ENCODE measurements at places on chromosomes 7 and 10. TPM values are rescaled to one million over a fixed set of nuclear protein-coding genes. Genes with fewer than 3 reads are reported as not detected.

The IL15RA gene
- 6.0 TPM for total RNA-seq

The PSD gene
- total RNA-seq = 0.93 TPM

The TAS2R41 gene
- total RNA-seq = not detected

The PAPOLB gene
- 0.05 TPM for total RNA-seq

The NOD1 gene
- total RNA-seq = 7.0 TPM

The ADAM22 gene
- total RNA-seq = 1.9 TPM

The ZC3HAV1 gene
- 6.8 TPM for total RNA-seq

The CSGALNACT2 gene
- 7.1 TPM for total RNA-seq

DNA sequence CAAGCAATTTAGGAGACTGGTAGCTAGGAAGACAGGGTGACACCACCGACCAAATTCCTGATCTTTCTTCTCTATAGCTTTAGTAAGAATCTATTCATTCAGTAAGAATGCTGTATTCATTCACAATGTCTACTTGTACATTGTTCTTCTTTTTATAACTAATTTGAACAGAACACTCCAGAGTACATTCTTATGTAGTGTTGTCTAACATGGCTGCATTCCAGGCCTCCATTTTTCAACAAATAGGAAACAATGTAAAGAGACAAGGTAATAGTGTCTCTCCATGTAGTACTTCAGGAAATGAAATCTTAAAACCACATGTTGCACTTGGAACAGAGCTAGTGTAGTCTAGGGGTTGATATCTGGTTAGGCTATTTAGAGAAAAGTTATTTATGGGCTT, 1.8 kb downstream of the VCL start:
- DNase-seq = no peak

DNA sequence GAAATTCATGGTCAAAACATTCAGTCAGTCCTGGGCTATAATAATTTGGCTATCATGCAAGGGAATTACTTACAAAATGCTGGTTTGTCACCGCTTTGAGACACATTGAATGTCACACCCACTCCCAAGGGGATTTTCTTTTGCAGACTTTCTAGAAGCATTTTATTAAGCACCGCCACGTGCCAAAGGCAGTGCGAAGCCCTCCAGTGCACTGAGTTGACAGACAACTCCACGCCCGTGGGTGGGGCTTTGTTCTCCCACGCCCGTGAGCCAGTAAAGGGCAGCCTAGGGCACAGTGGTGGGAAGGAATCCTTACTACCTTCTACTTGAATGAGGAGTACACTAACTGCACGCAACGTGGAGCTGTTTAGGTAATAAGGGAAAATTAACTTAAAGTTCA, 515.8 kb downstream of the KCNMA1 start:
- DNase-seq = no peak

- no peak for DNase-seq
These were observed 10.5 kb downstream of the DDX56 start for GRCh38 chr7:44563171-44563679.

DNA sequence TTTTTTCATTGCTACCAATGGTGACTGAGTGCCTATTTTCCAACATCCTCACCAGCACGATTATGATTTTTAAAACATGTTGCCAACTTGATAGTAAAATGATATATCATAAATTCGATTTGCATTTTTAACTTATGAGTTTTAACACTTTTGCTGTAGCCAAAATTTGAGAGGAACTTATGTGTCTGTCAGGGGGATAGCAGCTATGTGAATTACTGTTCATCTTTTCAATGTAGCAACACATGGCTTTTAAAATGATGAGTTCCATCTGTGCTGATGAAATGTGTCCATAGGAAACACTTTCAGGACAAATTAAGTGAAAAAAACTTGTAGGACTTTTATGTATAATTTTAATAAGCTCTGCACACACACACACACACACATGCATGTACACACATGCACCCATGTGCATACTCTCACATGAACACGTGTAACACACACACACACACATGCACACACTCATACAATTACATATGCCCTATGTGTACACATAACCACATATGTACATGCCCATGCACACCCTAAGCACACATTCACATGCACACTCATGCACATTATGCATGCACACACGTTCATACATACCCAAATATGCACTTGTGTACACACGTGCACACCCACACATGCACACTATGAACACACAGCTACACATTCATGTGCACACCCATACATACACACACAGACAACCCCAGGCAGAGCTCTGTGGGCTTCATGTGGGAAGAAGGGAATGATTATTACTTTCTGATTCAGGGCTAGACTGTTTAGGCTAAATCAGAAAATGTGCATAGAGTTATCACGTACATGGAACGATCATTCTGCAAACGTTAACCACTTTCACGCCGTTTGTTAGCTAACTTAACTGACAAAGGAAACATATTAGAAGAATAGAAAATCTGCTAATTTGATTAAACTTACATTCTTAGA, 68.9 kb downstream of the C10orf143 start:
- no peak for DNase-seq

DNA sequence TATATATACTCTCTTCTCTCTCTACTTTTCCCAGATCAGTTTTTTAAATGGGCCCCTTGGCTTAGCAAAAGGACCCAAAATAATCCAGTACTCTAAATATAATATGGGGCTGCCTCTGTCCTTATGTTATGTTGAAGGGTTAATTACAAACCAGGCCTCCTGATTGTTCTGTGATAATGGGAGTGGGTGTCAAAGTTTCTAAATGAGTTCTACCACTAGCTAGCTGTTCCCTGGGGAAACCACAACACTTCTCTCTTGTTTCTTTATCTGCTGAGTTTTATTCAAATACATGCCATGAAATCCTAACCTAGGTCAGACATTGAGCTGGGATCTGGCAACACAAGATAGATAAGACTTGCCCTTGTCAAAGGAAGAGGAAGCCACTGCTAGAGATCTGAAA, 3.8 kb downstream of the HTR5A start:
- DNase-seq = no peak

- DNase-seq = no peak
These were observed 5.3 kb upstream of the C1GALT1 start for GRCh38 chr7:7177044-7177517.

- no peak for DNase-seq
These were observed 73.2 kb downstream of the VCL start for GRCh38 chr10:74071157-74071556.

- no peak for DNase-seq
These were observed 163.8 kb upstream of the NPVF start for GRCh38 chr7:25391961-25392587.

DNA sequence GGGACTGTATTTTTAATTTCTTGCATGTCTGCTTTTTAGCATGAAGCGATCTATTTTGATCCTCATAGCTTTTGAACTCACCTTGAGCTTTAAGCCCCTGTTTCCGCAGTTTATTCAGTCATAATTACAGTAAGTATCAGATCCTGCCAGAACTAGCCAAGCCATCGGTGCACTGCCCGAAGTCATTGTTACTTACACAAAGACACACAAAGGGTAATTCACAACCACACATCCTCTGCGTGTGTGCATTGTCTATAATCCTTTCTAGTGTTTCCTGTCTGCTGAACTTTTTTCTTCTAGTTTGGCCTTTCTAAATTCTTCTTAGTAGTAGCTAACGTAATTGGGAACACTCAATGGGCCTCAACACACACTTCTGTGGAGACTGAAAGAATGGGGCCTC, 133.0 kb downstream of the SFMBT2 start:
- DNase-seq = no peak

DNA sequence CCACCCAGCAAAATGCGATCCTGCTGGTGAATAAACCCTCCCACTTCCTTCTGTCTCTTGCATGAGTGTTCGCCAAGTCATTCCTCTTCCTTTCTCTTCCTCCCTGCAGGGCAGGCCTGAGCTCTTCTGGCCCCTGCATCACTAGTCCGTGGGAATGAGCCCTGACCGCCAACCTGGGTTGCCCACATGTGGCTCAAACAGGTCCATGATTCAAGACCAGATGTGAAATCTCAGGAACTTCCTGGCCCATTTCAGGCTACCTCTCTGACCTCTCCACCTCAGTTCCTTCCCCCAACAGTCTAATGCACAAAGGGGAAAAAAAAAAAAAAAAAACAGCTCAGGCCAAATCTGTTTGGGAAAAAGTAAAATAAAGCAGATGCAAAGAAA, 5.4 kb upstream of the YWHAG start:
- no peak for DNase-seq

GRCh38 chr7:39696631-39697030, 73.3 kb downstream of the RALA start:
- no peak for DNase-seq

DNA sequence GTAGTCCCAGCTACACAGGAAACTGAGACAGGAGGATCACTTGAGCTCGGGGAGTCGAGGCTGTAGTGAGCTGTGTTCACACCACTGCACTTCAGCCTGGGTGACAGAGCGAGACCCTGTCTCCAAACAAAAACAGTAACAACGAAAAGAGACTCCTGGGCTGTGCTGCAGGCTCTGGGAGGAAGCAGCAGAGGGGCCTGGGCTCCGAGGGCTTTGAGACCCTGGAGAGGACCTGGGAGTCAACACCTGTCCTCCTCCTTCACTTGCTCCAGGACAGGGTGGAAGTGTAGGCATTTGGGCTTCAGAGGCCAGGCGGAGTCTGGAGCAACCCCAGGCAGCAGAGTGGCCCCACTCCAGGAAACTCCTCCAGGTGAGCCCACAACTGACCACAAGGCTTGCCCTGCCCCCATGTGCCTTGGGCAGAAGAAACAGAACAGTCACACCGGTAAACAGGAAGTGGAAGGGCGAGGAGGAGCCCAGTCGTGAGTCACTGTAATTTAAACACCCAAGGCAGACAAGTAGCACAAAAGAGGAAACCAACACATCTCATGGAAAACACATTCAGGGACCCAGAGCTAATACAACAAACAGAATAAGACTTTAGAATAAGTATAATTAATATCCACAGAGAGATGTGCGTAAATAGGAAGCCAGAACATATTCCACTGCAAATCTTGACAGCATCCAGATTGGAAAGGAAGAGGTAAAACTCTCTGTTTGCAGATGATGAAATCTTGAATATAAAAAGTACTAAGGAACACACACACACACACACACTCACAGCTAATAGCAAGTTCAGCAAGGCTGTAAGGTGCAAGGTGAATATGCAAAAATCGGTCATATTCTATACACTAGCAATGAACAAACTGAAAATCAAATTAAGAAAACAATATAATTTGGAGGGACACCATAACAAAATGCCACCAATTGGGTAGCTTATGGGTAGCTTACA, 20.5 kb upstream of the RASGEF1A start:
- DNase-seq = no peak

DNA sequence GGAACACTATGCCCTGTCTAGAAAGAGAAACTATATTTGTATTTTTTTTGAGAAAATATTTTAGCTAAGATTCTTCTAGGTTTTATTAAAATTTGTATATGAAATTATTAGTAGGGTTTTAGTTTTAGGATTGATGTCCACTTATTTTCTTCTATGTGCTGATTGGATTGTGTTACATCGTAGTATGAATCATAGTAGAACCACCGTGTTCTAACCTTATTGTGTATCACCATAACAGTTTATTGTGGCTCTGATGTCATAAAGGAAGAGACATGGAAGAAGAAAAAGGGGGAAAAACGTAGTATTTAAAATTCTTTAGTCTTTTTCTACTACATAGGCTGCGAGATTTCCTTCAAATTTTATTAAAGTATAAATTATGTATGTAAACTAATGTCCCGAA, 1.9 kb downstream of the AGBL3 start:
- DNase-seq = no peak

DNA sequence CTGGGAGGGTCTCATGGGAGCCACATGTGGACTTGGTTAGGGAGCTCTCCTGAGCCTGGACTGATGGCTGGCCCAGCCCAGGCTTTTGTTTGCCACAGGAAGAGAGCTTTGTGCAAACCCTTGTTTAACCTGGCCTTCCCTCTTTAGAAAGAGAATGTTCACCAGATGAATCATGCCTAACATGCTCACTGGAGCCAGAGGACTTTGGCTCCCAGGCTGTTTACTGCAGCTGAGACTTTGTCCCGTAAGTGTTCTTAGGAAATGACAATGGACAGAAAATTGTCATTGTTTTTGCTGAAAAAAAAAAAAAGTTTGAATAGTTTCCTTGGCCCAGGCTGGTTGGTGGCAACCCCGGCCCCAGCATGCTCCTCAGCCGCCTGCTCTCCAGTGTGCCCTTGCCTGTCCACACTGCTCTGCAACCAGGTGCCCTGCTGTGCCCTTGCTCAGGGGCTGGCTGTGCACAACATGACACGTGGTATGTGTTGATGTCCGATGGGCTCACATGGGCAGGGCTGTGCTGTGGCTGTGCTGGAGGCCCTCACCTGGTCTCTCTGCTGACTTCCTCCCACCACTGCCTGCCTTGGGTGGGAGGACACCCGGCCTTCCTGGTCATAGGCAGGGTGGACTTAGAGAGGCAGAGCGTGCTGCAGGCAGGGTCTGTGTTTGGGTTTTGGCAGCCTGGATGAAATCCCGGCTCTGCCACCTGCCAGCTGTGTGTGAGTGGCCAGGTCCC, 215.3 kb upstream of the ZNF32 start:
- peak; percentile 59 for DNase-seq

- no peak for DNase-seq
These were observed 226.4 kb upstream of the HABP2 start for GRCh38 chr10:113326160-113327111.

- DNase-seq = no peak
These were observed 316.4 kb downstream of the RPS24 start for GRCh38 chr10:78349911-78350663.
